ENCODE measurements at places on chromosomes 13 and 19.

- DNase-seq: no peak
These were observed 4.8 kb downstream of the ATP4A start for GRCh38 chr19:35558400-35559280.

GRCh38 chr19:35017507-35017906 lies 12.8 kb upstream of the SCN1B start:
- DNase-seq: no peak

DNA sequence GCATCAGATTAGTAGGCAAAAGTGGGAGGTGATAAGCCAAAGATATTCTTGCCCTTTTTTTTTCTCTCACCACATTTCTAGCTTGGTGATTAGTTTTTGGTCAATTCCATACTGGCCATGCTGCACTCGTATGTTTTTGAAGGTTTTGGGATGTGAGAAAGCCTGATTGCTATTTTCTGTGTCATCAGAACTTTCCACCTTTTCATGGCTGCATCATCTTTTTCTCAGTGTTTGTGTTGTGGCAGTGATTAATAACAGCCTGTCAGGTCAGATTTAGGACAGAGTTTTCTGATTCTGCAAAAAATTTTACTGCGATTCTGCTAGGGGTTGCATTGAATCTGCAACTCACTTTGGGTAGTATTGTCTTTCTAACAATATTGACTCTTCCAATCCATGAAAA lies 32.9 kb downstream of the PSG1 start:
- DNase-seq: no peak

DNA sequence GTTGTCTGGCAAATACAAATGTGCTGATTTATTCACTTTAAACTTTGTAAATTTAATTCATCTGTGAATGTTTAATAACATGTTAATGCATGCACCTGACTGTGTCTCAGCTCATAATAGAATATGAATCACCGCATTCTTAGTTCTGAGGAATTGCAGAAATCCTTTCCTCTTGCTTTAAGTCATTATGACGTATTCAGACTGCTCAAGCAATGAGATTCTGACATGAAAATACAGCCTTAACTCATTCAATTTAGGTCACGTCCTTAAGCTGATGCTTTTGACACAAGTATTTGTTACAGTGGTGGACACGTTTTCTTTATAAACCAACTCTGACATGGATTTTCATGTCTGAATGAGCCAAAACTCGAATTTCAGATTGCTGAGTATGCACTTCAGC lies 541.0 kb upstream of the KLF12 start:
- DNase-seq: no peak

DNA sequence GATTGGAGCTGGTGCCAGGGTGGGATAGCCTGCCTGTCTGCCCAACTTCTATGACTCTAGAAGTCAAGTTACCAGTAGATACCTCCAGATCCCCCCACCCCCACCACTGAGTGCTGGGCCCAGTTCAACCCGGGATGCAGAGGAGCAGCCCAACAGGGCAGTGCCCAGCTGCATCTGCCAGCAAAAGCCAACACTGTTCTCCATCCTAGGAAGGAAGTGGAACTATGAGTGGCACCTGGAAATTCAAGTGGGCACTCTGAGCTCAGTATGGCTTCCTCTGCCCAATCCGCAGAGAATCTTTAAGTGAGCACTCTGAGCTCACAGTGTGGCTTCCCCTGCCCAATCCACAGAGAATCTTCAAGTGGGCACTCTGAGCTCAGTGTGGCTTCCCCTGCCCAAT lies 14.2 kb downstream of the TUBGCP3 start:
- no peak for DNase-seq

DNA sequence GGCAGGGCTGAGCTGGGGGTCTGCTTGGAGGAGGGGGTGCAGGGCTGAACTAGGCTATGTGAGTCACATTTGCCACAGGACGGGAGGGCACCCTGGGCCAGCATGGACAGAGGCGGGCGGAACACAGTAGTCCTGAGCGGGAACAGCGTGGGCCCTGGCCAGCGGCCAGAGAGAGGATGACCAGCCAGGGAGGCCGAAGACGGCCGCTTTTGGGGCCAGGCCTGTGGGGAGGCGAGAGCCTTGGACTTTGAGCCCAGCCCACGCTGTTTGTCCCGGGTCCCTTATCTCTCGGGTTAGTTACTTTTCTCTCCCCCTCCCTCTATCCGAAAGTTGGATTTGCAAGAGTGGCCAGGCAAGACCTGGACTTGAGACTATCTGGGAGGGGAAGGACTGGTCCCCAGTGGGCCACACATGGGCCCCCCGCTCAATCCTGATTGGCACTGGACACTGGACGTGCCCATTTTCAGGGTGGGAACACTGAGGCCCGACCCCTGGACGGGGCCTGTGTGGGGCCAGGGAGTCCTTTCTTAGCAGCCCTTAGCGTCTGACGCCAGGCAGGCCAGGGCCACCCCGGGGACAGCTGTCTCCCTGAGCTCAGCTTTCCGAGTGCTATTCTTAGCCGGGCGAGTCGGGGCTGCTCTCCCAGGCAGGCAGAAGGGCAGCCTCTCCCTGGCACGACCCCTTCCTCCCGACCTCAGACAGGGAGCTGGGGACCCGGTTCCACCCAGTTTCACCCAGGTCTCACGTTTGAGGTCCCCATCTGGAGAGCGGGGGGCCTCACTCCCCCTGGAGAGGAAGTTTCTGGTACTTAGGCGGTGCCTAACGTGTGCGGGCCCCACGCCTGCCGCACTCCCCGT lies 833 bp downstream of the GAMT start:
- DNase-seq: no peak

GRCh38 chr19:51530616-51531015 lies 854 bp downstream of the SIGLEC6 start:
- DNase-seq: no peak

GRCh38 chr19:10858204-10858828 lies 10.1 kb downstream of the C19orf38 start:
- peak; percentile 19 for DNase-seq

- DNase-seq: no peak
These were observed 885 bp downstream of the MLNR start for GRCh38 chr13:49220856-49221589.

GRCh38 chr19:2207991-2208860 lies 27.9 kb downstream of the PLEKHJ1 start:
- DNase-seq: no peak

DNA sequence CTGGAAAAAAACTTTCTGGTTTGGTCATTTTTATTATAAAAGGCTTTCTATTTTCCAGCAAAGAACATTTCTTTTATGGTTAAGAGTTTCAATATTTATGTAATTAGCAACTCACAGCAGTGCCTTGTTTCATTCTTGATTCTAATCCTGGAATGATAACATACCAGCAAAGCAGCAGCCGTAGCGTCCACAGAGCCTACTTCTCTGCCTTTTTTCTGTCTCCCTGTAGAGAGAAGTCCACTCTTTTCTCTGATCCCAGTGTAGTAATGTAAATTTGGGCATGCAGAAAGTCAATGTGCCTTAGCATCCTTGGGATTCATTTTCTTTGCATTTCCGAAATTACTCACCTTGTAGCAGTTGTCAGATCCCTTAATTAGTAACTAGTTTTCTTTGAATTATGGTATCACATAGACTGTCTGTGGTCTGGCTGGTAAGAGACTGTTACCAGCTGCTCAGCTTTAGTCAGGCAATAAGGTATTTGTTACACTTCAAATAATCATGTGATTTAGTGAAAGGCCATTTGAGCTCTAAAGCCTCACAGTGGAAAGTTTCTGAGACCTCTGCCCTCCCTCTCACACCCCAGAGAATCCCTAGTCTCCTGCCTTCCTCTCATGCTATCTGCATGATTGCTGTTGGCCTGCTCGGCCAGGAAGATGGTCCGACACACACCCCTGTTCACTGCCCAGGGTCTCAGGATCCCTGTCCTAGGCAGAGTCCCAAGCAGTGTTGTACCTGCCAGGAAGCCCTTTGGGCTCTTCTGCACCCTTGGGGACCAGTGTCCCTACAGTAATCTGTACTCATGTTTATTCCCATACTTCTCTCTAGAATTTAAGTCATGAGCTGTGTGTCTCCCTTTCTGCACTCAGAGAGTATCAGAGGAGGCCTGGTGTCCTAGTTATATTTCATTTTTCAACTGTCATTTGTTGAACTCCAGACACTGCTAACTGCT lies 86.3 kb downstream of the LRCH1 start:
- no peak for DNase-seq

DNA sequence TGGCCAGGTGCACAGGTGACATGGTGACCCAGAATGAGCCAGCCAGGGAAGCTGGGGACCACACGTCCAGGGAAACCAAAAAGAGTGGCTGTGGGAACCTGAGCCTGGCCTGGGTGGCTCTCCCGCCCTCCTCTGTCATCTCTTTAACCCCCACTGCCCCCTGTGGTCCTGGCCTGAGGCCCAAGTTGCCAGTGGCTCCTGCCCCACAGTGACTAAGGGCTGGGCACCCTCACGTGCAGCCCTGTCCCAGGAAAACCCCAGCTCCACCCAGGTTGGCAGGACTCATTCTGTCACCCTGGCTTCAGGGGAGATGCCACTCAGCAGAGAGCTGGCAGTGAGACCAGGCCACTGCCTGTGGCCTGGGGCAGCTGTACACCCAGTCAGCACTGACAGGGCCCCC lies 30.6 kb upstream of the ISYNA1 start:
- no peak for DNase-seq

- DNase-seq: peak; percentile 35
These were observed 622 bp downstream of the DNM2 start for GRCh38 chr19:10718205-10719196.

GRCh38 chr19:16830679-16831078 lies 1.5 kb downstream of the SIN3B start:
- DNase-seq: no peak

- no peak for DNase-seq
These were observed 15.0 kb downstream of the SLC25A42 start for GRCh38 chr19:19078801-19079200.

DNA sequence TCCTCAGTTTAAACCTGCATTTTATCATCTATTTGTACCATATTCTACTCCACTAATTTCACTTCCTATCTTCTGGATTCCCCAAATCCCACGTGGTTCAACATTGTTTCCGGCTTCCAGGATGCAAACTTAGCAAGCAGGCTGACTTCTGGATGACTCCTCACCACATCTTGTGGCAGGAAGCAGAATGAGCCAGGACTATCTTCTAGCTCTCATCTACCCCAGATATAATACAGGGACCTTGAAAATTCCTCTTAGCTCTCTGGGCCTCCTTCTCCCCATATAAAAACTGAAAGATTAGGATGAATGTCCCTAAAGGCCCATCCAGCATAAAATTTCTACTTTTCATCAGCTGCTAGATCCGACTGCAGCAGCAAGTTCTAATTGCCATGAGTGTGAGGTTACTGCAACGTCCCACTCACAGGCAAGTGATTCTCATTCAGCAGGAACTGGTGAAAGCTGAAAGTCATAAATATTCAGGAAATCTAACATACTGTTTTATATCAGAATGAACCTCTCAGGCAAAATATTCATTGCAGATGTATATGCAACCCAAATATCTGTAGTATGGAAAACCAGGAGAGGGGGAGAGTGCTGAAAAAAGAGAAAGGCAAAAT lies 93.4 kb downstream of the KCTD12 start:
- no peak for DNase-seq

DNA sequence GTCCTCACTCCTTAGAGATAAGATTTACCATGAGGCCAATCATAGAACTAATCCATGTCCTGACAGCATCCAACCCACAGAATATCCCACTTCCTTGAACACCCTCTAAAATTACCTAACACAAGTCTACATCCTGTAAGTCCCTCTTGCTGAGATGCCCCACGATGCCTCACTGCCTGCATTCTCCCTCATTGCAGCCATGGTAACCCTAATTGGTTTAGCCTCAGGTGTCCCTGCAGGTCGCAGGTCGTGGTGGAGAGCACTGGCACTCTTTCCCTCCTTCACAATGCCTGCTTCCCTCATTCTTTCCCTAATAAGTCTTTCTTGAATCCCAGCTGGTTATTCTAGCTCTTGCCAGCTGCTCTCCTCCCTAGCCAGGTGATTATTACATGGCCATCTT lies 35.3 kb upstream of the MYO16 start:
- no peak for DNase-seq

DNA sequence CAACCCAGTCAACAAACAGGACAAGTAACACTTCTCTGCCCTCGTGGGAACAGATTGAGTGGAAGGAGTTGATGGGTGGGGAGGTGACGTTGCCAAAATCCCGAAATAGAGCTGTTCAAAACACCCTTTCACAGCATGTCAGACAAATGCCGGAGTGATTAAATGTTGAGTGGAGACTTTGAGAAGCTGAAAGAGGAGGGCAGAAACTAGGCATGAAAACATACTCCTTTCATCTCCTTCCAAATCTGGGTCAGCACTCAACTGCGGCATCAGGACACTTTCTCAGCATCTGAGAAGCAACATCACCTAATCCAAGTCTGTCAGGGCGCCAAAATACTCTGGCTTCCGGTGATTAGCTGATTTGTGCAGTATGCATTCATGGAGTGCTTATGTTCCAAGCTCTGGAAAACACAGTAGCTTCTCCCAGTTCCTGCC lies 51.5 kb upstream of the MRI1 start:
- DNase-seq: no peak

DNA sequence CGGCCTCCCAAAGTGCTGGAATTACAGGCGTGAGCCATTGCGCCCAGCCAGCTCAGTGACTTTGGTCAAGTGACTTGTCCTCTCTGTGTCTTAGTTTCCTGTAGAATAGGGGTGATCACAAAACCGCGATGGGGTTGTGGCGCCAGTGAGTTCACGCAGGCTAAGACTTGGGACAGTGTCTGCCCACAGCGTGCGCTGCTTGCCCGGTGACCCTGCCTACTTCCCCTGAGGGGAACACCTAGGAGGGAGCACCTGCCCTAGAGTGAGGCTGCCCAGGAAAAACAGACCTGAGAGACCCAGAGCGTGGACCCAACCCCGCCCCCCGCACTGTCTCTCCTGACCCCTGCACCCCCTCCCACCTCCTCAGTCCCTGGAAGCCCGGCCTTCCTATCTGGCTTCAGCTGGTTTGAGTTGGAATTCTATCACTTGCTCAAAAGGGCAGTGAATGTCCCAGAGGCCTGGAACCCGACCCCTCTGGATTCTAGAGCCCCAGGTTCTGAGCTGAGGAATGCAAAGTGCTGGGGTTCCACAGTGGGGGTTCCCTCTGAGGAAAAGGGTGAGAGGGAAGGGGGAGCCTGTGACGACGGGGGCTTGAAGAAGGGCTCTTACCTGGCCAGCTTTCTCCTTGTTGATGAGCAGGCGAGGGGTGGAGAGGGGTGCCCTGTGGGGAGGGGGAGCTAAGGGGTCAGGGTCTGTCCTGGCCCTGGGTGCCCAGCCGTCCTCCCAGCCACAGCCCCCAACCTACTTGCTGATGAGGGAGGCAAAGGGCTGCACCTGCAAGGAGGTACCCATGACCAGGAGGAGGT lies 2.2 kb upstream of the RINL start:
- no peak for DNase-seq

DNA sequence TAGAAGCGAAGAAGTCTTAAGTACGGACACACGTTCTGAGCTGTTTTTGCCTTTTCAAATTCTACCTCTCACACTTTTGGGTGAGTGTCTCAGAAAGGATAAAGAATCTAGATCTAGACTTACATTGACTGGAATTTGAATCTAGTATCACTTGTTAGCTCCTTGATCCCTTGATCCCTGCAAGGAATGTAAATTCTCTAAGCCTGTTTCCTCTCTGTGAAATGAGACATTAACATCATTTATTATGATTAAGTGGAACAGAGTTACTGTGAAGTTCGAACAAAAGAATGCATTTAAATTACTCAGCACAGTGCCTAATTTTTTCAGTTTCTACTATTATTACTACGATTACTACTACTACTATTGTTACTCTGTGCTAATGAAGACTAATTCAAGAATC lies 86.6 kb upstream of the POSTN start:
- DNase-seq: no peak

- no peak for DNase-seq
These were observed 418.2 kb downstream of the KLF12 start for GRCh38 chr13:73715911-73716510.

- DNase-seq: no peak
These were observed 26.6 kb downstream of the CCDC122 start for GRCh38 chr13:43852923-43853404.
